Right renal cortex interstitium (tissue), 3 donors: ENCODE measurements at places on chromosomes 5 and 9.

- DNase-seq = no peak
These were observed 4.4 kb upstream of the DAB2IP start for GRCh38 chr9:121646992-121647391.

- no peak for DNase-seq
These were observed 113.0 kb upstream of the GPR151 start for GRCh38 chr5:146628950-146629349.

- no peak for DNase-seq
These were observed 23.0 kb downstream of the SLC36A1 start for GRCh38 chr5:151470439-151470838.

- DNase-seq = no peak
These were observed 596.6 kb upstream of the ZNF608 start for GRCh38 chr5:125343015-125343414.

DNA sequence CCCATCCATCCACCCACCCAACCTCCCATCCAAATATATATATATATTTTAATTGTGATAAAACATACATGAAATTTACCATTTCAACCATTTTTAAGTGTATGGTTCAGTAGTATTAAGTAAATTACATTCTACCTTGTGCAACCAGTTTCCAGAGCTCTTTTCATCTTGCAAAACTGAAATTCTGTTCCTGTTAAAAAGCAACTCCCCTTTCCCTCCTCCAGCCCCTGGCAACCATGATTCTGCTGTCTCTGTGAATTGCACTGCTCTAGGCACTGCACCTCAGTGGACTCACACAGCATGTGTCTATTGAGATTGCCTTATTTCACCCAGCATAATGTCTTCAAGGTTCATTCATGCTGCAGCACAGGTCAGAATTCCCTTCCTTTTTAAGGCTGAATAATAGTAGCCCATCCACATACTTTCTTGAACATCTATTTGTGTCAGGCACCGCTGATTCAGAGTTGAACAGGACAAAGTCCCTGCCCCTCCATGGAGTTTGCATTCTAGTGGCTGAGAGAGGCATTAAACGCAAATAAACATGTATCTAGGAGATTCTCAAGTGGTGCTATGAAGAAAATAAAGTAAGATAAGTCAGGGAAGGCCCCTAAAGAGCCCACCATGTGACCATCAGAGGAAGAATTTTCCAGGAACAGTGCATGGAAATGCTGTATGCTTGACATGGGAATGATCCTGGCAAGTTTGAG lies 24.0 kb downstream of the CSF1R start:
- DNase-seq = no peak

GRCh38 chr9:20538956-20539355 lies 83.3 kb downstream of the MLLT3 start:
- DNase-seq = no peak

DNA sequence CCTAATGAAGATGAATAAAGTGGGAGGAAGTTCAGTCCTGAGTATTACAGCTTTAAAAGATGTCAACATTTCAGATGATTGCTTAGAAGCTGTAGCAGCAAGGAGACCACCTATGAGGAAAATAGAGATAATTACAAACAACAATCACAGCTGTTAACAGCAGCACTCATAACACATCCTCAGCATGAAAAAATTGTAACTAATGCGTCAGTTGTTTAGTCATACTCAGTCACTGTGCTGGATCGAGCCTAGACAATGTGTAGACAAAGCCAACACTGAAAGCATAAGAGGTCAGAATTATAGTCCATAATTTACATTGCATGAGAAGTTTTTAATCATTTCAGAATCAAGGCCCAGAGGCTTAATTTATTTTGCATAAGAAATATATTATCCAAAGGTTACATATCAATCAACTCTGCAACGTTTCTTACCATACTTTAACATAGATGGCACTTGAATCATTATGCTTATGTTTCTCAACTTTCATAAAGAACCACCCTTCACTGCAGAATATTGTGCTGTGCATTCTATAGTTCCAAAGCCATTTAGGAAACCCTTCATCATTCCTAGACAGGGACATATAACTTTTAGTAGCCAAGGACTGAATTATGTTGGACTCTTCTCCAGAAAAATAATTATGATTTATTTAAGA lies 60.2 kb upstream of the HAPLN1 start:
- DNase-seq = no peak

- DNase-seq = no peak
These were observed 84.7 kb upstream of the BARHL1 start for GRCh38 chr9:132497731-132498130.

GRCh38 chr5:40221796-40222195 lies 457.9 kb upstream of the PTGER4 start:
- DNase-seq = no peak
